ENCODE measurements at places on chromosomes 7 and 10. TPM values are rescaled to one million over a fixed set of nuclear protein-coding genes. Genes with fewer than 3 reads are reported as not detected.

DNA sequence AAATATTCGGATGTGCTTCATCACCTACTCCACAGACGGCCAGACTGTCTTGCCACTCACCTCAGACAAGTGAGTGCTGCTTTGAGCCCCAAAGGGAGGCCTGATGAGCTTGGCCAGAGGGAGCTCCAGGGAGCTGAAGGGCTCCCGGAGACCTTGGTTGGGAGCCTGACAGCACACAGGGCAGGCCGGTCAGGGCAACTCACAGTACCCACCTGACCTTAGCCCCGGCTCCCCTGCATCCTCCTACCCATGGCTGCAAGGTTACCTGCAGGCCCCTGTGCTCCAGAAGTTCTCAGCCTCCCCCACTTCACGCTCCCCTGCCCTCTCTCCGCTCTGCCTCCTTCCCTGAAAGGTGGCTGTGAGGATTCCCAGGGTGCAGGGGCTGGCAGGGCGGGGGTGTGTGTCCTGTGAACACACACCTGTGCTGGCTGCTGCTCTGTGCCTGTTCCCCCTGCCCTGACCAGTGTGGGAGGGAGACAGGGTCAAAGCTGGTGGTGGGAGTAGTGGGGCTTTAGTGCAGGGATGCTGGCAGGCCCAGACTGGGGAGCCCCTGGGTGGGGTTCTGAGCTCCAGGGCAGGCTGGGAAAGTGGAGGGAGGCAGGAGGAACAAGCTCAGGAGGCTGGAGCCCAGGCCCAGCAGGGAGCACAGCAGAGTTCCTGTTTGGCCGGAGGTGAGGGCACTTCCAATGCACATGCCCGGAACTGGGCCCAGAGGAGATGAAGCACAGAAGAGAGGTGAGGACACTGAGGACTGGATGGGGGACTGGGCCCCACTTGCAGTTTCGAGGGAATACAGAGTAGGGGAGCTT is 7.2 kb downstream of the ANTXRL start:
- DNase-seq: no peak

GRCh38 chr7:142871260-142872105 is 14.1 kb downstream of the TRPV6 start:
- DNase-seq: no peak

DNA sequence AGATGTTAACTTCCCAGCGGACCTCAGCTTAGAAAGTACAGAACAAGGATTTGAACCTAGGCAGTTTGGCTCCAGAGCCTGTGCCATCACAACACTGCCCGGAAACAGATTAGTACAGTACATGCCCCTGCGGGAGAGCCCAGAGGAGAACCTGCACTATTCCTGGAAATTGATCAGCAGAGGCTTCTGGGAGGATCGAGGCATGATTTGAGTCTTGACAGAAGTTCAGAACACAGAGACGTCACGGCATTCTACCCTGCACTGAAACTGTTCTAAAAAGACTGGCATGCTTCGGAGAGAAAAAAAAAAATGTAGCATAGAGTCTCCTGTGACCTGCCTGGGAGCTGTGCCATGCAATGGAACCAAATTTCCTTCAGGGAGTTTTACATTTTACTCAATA is 9.2 kb upstream of the IL6 start:
- DNase-seq: no peak

- no peak for DNase-seq
These were observed 231.5 kb upstream of the NRP1 start for GRCh38 chr10:33566001-33566400.

DNA sequence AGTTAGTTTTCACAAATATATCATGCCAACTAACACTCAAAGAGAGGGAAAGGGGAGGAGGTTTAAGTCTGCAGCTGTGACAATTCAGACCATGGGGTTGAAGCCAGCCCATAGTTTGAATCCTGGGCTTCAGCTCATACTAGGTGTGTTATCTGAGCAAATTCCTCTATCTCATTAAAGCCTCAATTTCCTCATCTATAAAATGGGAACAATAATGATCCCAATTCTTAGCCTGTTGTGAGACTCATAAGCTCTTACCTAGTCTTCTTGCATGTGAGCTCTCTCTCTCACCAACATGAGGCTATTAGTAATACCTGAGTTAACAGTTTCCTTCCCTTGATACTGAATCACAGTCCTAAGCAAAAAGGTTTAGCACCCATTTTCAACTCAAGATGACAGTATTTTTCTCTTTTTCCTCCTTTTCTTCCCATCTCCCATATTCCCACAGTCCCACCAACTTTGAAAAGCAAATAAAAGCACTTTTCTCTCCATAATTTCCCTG is 49.8 kb downstream of the NUDCD3 start:
- DNase-seq: no peak

DNA sequence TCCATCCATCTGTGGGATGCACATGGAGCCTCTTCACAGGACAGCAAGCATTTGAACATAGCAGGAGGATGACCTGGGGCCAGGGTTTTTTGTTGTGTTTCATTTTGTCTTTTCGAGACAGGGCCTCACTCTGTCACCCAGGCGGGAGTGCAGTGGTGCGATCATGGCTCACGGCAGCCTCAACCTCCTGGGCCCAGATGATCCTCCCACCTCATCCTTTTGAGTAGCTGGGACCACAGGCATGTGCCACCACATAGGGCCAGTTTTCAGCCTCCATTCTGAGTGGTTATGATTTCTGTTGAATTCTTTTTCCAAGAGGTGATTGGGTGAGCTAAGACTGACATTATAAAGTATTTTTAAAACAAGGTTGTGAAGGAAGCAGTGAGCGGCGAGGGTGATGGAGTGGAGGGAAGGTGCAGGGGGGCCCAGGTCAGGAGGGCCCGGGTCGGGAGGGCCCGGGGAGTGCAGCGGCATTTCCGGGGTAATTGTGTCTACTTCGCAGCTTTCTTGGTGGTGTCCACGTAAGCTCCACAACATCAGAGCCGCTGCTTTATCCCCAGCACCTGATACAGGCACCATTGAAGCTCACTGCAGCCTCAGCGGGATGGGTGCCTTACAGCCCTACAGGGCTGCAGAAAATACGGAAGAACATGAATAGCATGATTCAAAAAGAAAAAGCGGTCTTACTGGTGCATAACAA is 12.0 kb upstream of the LARP4B start:
- DNase-seq: no peak

DNA sequence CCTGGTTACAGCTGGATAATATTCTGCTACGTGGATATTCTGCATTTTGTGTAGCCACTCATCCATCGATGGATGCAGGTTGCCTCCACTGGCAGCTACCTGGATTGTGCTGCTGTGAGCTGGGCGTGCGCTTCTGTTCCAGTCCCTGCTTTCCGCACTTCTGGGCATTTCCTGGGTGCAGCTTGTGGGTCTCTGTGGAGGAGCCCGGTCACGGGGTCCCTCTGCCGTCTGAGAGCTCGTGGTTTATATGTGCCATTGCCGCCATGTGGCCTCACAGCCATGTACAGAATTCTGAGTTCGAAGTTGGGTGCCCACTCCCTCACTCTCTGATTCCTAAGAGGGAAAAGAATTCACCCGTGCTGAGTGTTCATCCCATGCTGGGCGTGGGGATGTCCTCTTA is 38.3 kb downstream of the JAKMIP3 start:
- DNase-seq: no peak

Gene FOXP2
- not detected for total RNA-seq

Gene SLC12A9
- total RNA-seq: 18.5 TPM

Measured in activated CD4-positive, alpha-beta memory T cell treated with anti-CD3 and anti-CD28 coated beads for 36 hours (primary cell).